Skeletal muscle tissue (tissue), 5 donors: ENCODE measurements at places on chromosomes 13 and 19. TPM values are rescaled to one million over a fixed set of nuclear protein-coding genes. Genes with fewer than 3 reads are reported as not detected.

The FXYD7 gene
- 0.52 TPM for total RNA-seq

The ZIC2 gene
- total RNA-seq = not detected

The SMIM44 gene
- total RNA-seq = not detected

The ATP7B gene
- 6.3 TPM for total RNA-seq

The OR7G2 gene
- total RNA-seq = not detected

The LHFPL6 gene
- 32.4 TPM for total RNA-seq

The CLDND2 gene
- not detected for total RNA-seq

The ZNF813 gene
- 3.1 TPM for total RNA-seq

The C3 gene
- total RNA-seq = 71.5 TPM

The GPR12 gene
- not detected for total RNA-seq

The TEKTIP1 gene
- not detected for total RNA-seq

The DAND5 gene
- not detected for total RNA-seq

The IGFL3 gene
- total RNA-seq = not detected

The OR1I1 gene
- total RNA-seq = not detected

The ATXN8OS gene
- not detected for total RNA-seq

The TPP2 gene
- total RNA-seq = 45.4 TPM

The ZNF491 gene
- total RNA-seq = 7.8 TPM
